Jurkat, Clone E6-1 (cell line): ENCODE measurements at places on chromosomes 3 and 15.

DNA sequence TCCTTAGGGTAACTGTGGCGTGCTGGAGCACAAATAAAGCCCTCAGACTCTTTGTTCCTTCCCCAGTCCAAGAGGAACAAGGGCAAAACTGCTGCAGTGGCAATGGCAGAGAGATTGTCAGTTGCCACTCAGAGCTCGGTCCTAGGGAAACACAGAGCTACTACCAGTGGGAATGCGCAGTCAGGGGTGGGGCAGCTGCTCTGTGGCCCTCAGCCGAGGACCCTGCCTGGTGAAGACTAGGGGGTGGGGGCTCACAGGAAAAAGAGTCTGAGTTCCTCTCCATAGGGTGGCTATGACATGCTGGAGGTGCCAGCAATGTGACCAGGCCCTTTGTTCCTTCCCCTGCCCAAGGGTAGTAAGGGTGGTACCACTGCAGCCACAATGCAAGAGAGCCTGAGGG lies 43.8 kb downstream of the TMCO5A start:
- DNase-seq = no peak

DNA sequence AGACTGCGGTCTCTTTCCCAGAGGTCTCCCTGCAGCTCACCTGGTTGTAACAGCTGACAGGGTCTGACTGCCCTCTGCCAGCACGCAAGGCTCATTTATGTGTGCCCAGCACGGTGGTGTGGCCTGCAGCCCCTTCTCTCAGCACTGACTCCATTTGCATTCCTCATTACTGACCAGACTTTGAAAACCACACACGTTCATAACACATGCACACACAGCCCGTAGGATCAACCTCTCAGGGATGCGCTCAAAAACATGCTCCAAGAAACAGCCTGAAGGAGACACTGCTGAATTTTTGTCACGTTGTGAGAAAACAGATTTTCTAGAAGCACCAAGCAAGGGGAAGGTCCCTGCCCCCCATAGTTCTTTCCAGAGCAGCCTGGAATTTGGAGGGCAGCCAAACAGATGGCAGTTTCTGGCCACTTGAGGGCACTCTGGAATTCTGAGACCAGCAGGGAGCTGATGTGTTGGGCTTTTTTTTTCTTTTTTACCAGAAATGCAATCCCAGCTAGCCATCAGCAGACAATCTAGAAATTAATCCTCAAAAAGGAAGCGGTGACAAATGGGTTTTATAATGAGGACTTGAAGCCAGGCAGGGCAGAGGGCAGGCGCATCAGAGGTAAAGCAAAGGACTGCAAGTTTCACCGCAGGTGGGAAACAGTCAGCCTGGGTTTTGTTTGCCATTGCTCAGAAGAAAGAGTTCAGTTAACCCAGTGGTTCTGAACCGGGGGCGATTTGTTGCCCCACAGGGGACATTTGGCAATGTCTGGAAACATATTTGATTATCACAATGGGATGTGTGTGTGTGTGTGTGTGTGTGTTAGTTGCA lies 170.5 kb upstream of the PROK2 start:
- DNase-seq = no peak

GRCh38 chr3:38101811-38102443 lies 35.0 kb downstream of the ACAA1 start:
- DNase-seq = no peak

DNA sequence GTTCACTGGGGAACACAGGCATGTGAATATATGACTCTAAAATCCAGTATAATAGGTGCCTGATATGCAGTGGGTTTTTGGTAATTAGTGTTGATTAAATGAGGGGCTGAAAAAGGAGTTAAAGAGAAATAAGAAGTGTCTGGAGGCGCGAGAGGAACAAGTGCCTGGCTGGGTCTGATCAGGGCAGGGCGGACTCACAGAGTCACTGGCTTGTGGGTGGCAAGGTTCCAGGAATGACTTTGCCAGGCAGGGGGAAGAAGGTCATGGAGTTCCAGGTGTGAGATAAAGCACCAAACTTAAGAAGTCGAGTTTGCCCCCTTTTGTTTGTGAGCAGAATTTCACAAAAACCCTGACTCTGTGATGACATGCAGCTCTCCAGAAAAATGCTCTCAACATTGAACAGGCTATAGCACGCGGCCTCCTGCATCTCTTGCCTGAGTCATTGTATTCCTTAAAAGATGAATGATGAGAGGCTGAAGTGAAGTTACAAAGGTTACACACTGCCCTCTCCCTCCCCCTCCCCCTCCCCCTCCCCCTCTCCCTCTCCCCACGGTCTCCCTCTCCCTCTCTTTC lies 63.0 kb upstream of the LMCD1 start:
- DNase-seq = no peak

- DNase-seq = no peak
Observed at GRCh38 chr3:121998611-121999473, 23.2 kb downstream of the ILDR1 start.

- DNase-seq = no peak
Observed at GRCh38 chr15:68930268-68931022, at the start of gene SPESP1. SPESP1 (plus strand) TSS chr15:68930525; CDS start chr15:68930654, 129 bp downstream.

DNA sequence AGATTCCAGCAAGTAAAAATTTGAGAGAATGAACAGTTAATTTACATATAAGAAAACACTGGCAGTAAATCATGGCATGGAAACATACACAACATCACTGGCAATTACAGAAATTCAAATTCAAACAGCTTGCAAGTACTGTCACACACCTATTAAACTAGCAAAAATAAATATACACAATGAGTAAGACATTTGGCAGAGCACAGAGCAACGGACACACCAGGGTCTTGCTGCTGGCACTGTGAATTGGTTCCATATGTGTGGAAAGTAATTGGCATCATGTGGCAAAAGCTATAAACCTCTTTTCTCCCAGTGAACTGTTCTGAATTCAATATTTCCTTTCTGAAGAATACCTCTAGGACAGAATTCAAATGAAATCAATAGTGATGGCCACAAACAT lies 78.3 kb downstream of the LRRK1 start:
- no peak for DNase-seq

DNA sequence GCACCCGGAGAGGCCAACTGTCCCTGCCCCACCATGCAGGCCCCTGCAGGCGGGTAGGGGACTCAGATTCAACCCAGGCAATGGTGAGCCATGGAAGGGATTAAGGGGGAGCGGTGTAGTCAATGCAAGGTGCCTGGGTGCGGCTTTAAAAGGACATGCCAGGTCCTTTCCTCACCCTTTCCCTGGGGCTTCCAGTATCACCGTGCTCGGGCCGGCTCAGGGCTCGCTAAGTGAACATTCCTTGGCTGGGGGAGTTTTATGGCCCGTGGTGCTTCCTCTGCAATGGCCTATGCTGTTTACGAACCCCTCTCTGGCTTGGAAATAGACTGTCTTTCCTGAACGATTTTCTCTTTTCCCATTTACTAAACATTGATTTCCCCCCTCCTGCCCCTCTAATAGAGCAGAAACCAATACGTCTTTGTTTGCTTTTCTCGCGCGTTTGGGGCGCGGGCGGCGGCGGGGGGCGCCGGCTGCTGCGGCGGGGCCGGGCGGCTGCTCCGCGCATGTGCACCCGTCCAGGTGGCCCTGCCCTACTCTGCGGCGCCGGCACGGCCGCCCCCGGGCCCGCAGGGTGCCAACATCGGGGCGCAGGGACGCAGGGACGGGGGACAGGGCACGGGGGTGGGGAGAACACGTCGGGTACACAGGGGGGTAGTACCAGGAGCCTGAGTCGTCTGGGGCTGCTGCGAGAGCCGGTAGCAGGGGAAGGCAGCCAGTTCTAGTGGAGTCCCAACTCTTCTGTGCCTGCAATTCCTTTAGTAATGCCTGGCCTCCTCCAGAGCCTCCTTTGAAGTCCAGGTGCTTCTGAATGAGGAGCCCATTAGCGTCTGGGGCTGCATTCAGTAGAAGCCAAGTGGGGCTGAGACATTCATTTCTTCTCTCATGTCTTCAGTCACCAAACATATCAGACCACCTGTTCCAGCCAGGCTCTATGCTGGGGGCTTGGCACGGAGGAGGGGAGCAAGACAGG lies 26.9 kb upstream of the CACNA2D2 start:
- DNase-seq = no peak

DNA sequence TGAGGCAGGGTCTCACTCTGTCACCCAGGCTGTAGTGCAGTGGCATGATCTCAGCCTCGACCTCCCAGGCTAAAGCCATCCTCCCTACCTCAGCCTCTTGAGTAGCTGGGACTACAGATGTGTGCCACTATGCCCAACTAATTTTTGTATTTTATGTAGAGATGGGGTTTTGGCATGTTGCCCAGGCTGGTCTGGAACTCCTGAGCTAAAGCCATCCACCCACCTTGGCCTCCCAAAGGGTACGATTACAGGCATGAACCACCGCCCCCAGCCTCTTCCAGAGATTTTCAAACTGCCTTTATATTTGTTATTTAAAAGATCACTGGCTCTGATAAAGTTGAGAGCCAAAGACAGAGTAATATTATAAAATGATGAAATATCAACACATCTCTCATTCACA lies 37.3 kb downstream of the BSN start:
- DNase-seq = no peak

DNA sequence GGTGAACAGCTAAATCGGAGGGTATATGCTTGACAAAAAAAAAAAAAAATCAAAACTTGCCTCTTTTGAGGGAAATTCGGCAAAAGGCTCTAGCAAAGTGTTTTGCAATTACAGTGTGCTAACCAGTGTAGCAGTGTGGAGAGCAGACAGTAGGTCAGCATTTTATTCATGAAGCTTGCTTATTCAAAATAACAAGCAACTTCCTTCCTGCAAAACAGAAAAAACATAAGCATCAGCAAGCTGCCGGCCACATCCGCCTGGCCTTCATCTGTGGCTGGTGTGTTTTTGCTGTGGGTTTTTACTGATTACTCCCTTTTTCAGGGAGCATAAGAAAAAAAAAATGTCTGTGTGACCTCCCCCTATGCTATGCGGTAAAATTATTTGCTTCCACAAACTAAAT lies 434.1 kb downstream of the OCA2 start:
- DNase-seq = peak; percentile 83

DNA sequence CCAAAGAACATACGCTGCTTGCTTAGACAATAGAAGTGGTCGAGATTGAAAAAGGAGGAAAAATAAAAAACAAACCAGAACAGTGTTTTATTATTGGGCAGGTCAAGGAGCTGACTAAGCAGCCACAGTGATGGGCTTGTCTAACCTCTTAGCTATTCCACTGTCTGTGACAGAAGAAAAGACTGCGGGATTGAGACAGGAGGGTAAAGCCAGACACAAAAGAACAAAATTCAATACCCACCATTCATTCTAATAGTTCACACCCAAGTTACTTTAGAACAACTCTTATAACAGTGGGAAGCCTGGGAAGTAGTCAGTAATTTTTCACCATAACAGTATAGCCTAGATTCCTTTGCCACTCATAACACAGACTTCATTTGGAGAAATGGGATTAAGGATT lies 435.4 kb downstream of the MFSD1 start:
- DNase-seq = no peak
